H9 (cell line): ENCODE measurements at places on chromosomes 1 and 21. TPM values are rescaled to one million over a fixed set of nuclear protein-coding genes. Genes with fewer than 3 reads are reported as not detected.

The NTRK1 gene
- 0.13 and 0.24 TPM in 2 replicates for total RNA-seq

The HUNK gene
- total RNA-seq = 5.7 and 5.8 TPM in 2 replicates

The EPS8L3 gene
- total RNA-seq = not detected in 2 replicates

The IL20 gene
- not detected in 2 replicates for total RNA-seq

The DFFA gene
- 94.1 and 98.2 TPM in 2 replicates for total RNA-seq

The PLPPR4 gene
- 0.31 and 0.39 TPM in 2 replicates for total RNA-seq

The GJB3 gene
- 0.96 and 1.1 TPM in 2 replicates for total RNA-seq

The KIRREL1 gene
- total RNA-seq = 29.9 and 30.5 TPM in 2 replicates

The OSCP1 gene
- total RNA-seq = 2.8 and 3.2 TPM in 2 replicates

DNA sequence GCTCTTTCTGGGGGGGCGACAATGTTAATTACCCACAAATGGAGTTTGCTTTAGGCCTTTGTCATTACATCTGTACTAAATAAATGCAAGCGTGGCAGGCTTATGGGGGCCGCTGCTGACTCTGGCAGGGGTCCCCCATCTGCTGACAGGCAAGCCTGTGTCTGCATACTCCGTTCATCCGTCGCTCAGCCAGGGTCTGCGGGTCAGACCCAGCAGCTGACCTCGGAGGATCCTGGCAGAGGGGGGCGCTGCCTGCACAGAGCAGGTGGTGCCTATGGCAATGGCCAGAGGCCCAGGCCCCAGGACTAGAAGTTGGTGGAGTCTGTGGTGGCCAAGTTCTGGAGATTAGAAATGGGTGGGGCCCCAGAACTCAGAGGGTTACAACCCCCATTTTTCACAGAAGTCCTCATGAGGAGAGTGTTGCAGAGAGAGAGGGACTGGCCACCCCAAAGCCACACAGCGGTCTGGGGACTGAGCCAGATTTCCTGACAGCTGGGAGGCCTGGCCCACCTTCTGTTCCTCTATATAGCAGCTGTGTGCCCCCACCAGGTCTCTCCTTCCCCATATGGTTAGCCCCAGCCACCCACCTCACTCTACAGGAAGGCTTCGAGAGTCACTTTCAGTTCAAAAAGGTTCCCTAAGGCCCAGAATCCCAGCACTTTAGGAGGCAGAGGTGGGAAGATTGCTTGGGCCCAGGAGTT, 31.0 kb downstream of the TTC39A start:
- DNase-seq = no peak

DNA sequence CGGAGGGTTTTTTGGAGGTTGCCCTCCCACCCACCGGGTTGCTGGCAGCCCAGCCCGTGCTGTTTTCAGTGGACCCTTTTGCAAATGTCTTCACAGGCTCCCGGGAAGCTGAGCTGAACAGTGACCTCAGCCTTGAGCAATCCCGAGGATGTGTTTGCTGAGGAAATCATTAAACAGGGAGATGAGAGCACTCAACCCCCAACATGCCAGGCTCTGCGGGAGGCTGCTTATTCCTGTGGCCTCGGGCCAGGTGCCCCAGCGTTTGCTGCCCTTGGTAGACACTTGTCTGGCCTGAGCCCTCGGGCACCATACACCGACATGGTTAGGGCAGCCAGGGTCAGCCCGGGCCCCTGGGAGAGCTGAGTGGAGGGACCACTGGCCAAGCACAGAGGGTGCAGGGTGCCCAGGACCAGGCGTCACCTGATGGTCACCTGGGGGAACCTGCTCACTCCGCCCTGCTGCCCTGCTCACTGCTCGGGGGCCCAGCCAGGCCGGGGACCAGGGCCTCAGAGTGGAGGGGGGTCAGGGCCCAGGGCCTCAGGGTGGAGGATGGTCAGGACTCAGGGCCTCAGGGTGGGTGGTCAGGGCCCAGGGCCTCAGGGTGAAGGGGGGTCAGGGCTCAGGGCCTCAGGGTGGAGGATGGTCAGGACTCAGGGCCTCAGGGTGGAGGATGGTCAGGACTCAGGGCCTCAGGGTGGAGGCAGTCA, 42.5 kb upstream of the POFUT2 start:
- peak; percentile 47 for DNase-seq

DNA sequence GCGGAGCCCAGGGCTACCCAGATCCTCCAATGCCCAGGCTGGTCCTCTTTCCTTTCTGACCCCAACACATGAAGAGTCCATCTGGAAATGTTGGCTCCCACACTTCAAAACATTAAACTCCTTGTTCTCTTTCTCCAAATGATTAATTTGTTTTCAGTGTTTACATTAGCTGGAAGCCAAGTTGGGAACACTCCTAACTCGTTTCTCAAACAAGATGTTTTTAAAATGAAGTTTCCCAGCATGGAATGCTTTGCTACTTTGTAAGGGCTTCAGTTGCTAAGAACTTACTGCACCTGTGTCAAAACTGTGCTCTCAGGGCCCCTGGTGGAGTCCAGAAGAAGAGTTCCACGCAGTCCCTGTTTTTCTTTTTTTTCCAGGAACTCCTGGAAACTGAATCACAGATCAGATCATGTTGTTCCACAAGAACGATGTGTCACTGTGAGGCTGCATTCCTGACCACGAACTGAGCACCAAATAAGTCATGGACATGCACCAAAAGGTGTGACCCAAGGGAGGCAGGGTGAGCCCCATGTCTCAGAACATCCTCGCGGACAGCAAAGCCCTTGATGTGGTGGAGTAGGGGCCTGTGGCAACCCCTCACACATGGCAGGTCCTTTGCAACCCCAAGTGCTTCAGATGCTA, 257.3 kb downstream of the KCNJ6 start:
- DNase-seq = no peak

DNA sequence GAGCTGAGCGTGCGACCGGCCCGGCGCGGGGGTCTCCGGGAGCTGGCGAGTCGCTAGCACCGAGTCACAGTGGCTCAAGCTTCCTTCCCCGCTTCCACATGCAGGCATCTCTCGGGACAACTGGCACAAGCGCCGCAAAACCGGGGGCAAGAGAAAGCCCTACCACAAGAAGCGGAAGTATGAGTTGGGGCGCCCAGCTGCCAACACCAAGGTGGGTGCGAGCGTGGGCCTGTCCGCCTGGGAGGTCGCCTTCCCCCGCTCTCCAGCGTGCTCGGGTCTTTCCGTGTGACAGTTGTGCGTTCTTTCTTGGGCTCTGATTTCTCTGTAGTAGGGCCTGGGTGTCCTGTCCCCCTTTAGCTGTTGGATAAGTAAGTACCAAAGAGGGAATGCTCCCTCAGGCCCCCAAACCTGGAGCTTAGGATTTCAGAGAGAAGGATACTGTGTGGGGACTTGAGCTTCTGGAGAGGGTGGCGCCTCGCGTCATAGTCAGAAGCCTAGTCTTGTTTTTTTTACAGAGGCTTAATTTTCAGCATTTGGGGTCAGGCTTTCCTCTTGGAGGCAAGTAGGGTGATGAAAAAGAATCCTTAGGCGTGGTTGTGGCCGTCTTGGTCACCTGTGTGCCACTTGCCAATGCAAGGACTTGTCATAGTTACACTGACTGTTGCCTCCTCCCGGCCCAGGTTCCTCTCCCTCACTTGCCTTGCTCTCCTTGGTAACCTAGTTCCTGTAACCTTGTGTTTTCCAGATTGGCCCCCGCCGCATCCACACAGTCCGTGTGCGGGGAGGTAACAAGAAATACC, 790 bp downstream of the RPS8 start:
- DNase-seq = no peak

GRCh38 chr1:21933397-21934248, 3.5 kb downstream of the HSPG2 start:
- DNase-seq = peak; percentile 82

GRCh38 chr1:109181085-109181806, 32.5 kb upstream of the SARS1 start:
- no peak for DNase-seq

GRCh38 chr1:51444534-51445192, 74.4 kb downstream of the EPS15 start:
- no peak for DNase-seq

DNA sequence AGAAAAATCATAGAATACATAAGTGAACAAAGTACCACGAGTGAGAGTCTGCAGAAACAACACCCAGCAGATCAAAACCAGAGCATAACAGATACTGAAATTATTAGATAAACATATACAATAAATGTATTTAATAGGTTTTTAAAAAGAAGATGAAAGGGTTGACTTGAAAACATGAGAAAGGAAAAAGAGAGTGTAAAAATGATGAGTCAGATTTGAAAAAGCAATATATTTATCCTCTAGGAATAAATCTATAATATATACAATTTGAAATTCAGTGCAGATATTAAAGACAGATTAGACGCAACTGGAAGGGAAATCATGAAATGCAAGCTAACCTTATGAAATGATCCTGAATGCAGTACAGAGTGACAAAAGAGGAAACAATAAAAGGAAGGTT, 170.2 kb upstream of the RUNX1 start:
- DNase-seq = no peak
